ENCODE measurements at places on chromosomes 1 and 21.

DNA sequence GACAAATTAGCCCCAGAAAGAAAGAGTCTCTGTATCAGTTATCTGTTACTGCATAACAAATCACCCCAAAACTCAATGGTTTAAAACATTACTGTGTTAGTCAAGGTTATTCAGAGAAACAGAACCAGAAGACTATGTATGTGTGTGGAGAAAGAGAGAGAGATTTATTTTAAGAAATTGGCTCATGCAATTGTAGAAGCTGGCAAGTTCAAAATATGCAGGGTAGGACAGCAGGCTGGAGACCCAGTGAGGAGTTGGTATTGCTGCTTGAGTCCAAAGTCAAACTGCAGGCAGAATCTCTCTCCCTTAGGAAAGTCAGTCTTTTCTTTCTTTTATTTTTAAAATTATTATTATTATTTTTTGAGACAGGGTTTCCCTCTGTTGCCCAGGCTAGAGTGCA is 50.2 kb upstream of the TNR start:
- DNase-seq: no peak

GRCh38 chr1:212792396-212792908 is 758 bp downstream of the TATDN3 start:
- DNase-seq: no peak

DNA sequence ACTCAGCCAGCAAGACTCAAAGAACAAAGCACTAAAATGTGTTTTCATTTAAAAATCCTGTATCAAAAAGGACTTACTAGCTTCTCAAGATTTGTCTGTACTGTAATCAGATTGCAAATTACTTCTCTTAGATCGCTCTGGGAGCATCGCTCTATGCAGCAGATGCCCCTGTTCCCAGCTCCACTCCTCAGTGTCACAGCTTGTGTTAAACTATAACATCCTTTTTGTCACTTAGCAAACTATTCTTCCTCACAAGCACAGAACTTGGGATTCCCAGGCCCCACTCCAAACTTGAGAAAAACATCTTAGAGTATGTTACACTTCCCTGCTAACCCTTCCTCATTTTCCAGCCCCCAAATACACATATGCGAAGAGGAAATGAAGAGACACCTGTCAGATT is 85.1 kb upstream of the CHRM3 start:
- no peak for DNase-seq

- DNase-seq: no peak
Measured at GRCh38 chr21:19992540-19992939, 1005.7 kb upstream of the NCAM2 start.

DNA sequence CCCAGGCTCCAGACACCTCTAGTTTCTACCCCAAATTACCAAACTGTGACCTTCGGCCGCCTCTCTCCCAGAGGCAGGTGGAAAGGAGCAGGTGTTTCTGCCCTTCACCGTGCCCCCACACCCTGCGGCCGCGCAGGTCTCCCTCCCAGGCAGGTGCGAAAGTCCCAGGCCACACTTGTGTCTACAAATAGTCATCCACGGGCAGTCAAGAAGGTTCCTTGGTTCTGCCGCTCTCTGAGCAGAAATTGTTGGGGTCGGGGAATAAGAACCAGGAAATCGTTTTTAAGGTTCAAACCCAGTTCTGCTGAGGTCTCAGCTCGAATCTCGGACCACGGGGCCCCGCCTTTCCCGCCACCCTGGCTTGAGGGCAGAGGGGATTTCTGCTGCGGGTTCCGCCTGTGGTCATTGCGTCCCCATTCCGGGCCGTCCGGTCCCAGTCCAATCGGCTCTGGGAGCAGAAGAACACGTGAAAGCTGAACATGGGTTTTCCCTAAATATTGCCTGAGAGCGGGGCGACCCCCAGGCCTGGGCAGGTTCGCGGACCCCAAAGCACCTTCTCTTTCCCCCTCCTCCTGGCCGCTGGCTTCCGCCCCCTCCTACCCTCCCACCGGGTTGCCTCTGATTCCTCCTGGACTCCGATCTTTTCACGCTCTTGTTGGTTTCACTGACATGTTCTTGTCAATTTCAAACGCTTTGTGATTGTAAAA is 1.2 kb upstream of the ATF3 start:
- DNase-seq: no peak

DNA sequence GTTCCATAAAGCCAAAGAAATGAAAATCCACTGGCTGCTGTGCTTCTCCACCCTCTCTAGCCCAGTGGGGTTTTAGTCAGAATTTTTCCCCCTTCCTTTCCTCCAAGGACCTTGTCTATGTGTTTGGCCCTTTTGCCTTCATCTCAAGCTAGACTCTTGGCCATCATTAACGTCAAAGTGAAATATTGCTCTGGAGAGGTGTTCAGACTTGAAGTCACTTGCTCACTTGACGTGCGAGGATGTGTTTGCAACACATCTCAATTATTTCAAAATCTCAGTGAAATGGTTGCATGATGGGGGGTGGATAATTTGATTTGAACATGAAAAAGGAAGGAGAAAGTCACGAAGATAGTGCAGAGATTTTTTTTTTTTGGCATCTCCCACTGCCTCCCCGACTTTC is 13.6 kb downstream of the EVA1C start:
- no peak for DNase-seq

DNA sequence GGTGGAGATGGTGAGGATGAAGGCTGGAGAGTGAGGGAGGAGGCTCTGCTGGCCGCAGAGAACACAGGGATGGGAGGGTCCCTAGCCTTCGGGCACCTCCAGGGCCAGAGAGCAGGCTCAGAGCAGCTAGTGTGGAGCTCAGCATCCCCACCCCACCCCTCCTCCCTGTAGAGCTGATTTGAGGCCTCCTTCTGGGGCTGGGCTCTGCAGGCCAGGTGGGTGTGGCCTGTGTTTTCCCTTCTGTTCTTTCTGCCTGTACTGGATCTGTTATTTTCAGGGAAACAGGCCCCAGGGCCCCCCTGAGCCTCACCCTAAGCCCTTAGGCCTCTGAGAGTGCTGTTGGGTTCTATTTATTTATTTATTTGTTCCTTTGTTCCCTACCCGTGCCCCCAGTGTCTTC is 44.8 kb downstream of the TMCC2 start:
- DNase-seq: no peak

GRCh38 chr21:45006536-45007095 is 66.8 kb downstream of the SLX9 start:
- no peak for DNase-seq

DNA sequence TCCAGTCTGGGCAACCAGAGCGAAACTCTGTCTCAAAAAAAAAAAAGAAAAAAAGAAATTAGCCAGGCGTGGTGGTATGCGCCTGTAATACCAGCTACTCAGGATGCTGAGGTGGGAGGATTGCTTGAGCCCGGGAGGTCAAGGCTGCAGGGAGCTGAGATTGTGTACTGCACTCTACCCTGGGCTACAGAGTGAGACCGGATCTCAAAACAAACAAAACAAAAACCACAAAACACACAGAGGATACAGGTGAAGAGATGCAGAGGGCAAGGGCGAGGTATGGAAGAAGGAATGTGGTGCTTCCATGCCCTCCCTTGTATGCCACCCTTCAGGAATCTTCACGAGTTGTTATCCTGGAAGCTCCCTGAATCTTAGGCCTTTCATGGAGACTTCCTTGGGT is 68.5 kb downstream of the NDUFS5 start:
- no peak for DNase-seq

DNA sequence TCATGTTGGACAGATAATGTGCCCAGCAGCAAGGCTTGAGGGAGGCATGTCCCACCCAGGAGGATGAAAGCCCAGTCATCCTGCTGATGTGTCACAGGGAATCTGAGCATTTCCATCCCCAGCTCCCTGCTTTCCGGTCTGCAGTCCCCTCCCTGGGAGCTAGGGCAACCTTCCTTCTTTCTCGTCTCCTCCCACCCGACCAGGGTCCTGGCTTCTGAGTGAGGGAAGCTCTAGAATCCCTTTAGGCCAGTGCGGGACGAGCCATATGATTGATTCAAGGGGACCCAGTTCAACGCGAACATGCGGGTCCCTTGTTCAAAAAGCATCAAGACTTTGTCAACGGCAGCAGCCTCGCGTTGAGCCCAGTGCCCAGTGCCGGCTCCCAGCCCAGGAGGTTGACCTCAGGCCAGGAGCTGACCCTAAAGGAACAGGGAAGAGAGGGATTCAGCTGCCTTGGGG is 96.7 kb upstream of the TMPRSS2 start:
- no peak for DNase-seq

DNA sequence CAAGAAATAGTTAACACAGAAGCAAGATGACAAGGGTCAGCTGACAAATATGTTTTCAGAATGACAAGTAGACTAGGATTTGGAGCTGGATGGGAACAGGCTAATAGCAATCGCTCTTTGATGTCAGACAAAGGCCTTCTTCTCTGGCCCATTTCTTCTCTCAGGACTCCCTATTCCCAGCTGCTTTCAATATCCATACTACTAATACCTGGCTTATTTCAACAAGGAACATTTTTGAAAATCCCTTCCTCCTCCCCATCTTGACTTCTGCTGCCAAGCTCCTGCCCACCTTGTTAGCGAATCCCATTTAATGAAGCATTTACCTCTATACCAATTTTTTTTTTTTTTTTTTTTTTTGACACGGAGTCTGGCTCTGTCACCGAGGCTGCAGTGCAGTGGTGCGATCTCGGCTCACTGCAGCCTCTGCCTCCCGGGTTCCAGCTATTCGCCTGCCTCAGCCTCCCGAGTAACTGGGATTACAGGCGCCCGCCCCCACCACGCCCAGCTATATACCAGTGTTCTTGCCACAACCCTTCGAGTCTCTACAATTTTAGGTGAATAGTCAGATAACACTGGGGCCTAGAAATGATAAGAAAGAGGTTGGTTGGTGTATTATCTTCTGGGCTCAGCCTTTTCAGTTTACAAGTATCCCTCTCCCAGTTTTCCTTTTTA is 68.4 kb downstream of the MACF1 start:
- no peak for DNase-seq

GRCh38 chr1:207644852-207645634 is at the start of gene CR1L:
Gene CR1L (plus strand): TSS chr1:207645133. CDS start chr1:207645234, 101 bp downstream.
- peak; percentile 51 for DNase-seq

DNA sequence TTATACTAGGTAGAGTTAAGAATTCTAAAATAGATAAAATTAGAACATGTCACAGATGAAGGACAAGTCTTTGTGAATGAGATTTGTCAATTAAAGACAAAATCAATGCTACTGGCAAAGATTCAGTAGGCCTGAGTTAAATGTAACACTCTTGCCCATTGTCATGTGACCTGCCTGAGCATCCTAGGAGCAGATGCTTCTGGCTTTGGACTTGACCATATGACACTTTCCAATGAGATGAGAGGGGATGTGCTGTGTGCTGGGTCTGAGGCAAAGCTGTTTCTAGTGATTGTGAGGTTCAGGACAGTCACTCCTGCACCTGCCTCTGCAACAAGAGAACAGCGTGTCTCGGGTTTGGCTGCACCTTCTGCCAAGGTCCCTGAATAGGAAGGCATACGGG is 144.9 kb downstream of the HIVEP3 start:
- DNase-seq: no peak

DNA sequence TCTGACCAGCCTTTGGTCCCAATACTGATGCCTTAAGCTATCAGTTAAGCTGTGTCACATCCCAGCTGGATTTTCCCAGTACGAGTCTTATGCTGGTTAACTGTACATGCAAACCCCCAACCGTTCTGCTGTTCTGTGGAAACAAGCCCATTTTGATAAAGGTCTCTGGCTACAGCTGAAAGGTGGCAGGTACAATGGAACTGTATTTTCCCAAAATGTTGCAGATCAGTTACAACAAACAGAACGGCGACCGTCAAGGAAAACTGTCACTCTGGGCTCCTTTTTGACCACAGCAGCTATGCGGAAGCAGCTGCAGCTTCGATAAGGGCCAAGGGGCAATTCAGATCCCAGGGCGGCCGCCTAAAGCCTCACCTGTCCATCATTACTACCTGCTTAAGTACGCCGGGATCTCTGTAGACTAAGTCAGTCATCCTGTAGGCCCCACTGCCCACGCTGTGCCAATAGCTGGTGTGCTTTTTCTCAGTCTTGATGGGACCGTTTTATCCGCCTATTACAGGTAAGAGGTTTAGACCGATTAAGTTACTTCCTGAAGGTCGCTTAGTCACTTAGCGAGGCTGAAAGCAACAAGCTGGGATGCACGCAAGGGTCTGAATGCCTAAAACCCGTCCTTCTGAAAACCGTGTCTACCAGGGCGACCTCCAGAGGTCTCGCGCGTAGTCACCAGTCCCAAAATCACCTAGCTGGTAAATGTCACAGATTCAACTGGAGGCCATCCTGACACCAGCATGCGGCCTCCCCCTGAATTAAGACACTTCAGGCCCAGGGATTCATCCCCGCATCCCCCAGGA is 11.1 kb upstream of the RAB42 start:
- peak; percentile 39 for DNase-seq

- DNase-seq: peak; percentile 100
Measured at GRCh38 chr1:219659684-219660083, 46.8 kb upstream of the ZC3H11B start.

DNA sequence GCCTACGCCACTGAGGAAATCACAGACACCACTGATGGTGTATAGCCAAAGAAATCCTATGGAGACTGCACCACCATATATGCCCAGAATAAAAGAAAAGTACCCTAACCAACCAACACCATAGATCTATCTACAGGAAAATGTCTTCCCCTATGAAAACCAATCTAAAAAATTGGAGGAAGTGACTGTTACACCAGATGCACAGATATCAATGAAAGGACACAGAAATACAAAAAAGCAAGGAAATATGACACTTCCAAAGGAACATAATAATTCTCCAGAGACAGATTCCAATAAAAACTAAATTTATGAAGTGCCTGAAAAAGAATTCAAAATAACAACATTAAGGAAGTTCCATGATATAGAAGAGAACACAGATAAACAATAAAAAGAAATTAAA is 56.8 kb upstream of the BCL10 start:
- DNase-seq: no peak

DNA sequence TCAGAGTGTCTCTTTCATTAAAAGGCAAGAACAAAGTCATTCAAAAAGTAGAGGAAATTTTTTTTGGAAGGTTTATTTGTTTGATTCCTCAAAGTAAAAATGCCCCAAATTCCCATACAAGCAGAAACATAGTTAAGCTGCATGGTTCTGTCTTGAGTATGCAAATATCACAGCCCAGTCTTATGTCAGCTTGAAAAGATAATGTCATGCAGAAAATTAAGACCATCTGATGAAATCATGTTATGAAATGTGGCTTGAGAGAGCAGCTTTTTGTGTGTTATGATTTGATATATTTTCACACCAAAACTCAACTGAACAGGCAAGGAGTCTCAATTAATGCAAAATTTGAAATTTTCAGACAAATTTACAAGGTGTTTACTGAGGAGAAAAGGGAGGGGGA is 411.0 kb downstream of the LMO4 start:
- no peak for DNase-seq

- DNase-seq: no peak
Measured at GRCh38 chr1:118862755-118863154, 125.4 kb downstream of the TBX15 start.

DNA sequence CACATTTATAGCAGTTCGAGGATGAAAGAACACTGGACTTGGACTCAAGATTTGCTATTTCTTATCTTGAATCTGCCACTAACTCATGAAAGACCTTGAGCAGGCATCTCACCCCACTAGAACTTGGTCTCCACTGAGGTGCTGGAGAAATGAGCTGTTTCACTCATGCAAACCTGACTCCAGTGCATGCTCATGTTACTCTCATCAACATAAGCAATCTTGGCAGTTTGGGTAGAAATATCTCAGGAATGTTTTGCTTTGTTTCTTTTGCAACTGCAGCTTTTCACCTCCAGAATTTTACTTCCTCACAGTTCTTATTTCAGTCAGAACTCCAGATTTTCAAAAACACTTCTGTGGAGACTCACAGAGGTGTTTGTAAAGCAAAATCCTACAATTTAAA is 46.2 kb upstream of the DAB1 start:
- peak; percentile 86 for DNase-seq
